ENCODE measurements at places on chromosomes 5 and 9.

DNA sequence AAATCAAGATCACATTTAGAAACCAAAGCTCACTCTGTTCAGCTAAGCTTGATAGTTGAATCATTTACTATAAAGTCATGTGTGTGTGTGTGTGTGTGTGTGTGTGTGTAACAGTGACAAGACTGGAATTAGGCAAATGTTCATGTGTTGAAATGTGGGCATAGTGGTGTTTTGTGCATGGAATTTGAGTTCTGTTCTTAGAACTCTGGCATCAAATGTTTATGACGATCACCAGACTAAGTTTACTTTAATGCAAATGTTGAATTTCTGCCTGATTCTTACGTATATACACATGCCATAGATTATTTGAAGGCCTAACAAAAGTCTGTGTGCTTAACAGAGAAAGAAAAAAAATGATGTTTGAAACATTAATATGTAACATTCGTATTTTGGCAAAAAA lies 72.8 kb upstream of the COL5A1 start:
- no peak for DNase-seq

DNA sequence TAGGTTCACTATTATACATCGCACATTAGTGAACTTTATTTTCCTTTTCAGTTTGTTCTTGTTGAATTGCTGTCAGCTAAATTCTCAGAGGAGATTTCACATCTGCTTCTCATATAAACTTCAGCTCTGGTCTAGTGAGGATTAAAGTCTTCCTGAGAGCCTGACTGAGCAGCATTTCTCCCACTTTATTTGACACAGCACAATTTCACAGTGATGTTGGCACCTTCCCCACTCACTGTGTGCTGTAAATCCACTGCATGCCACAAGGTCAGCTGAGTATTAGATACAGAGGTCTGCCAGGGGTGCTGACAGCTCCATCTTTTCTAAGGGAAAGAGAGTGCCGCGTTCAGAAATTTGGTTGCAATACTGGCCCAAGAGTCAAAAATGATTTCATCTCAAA lies 567.4 kb downstream of the PRR16 start:
- no peak for DNase-seq

- no peak for DNase-seq
These were observed 72.9 kb downstream of the SMIM15 start for GRCh38 chr5:61089351-61089750.

- no peak for DNase-seq
These were observed 54.3 kb downstream of the TSTD2 start for GRCh38 chr9:97578846-97579245.

- no peak for DNase-seq
These were observed 16.2 kb upstream of the CPLX2 start for GRCh38 chr5:175855041-175855720.

- no peak for DNase-seq
These were observed 113.4 kb downstream of the FBN2 start for GRCh38 chr5:128424646-128425045.

- no peak for DNase-seq
These were observed 74.0 kb downstream of the RXRA start for GRCh38 chr9:134400283-134400682.

DNA sequence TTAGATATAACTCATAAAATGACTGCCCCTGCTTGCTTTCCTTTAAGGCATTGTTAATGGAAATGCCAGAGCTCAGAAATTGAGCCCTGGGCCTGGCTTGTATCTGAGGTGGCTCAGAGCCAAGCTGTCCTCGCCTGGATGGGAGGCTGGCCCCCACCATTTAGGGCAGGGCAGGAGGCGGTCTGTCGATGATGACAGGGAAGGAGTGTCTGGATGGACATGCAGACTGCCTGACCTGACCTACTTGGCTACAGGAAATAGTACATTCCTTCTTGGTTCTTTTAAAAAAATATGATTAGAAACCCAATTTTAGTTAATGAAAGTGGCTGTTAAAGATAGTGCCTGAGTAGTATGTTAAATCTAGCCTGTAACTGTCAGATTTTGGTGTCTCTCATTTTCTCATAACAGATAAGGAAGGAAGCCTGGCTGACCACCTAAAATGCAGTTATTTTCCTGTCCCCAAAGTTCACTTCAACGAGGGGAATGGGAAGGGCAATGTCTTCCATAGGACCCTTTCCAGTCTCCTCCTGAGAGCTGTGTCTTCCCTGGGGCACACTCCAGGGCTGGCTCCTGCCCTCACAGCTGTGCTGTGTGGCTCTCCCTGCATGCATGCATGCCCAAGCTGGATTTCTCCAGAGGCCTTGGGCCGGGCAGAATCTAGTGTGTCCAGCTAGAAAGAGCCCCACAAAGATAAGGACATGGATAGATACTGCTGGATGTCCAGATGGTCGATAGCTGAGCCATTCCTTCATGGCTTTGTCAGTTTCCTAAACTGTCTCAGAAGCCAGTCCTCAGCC lies 42.3 kb downstream of the MACROH2A1 start:
- DNase-seq: no peak

- no peak for DNase-seq
These were observed 624.1 kb downstream of the ISL1 start for GRCh38 chr5:52007230-52007858.

- DNase-seq: no peak
These were observed 22.8 kb upstream of the DUSP1 start for GRCh38 chr5:172793577-172794488.

DNA sequence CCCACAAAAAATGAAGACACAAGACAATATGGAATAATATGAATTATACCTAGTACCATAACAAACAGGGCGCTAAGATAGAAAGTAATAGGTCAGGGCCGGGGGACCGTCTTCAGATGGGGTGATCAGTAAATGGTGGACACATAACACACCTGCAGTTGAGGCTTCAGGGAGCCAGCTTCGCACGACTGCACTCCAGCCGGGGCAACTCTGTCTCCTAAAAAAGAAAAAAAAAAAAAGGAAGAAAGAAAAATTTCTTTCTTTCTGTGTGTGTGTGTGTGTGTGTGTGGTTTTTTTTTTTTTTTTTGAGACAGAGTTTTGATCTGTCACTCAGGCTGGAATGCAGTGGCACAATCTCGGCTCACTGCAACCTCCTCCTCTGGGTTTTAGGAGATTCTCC lies 75.0 kb upstream of the HSPA9 start:
- no peak for DNase-seq

GRCh38 chr5:177447611-177448243 lies 1.1 kb downstream of the PRR7 start:
- DNase-seq: no peak

All from T follicular helper cell (primary cell).